ENCODE measurements at places on chromosomes 3 and 15.

- DNase-seq: no peak
Observed at GRCh38 chr3:127224118-127224517, 31.2 kb downstream of the PRR23E start.

DNA sequence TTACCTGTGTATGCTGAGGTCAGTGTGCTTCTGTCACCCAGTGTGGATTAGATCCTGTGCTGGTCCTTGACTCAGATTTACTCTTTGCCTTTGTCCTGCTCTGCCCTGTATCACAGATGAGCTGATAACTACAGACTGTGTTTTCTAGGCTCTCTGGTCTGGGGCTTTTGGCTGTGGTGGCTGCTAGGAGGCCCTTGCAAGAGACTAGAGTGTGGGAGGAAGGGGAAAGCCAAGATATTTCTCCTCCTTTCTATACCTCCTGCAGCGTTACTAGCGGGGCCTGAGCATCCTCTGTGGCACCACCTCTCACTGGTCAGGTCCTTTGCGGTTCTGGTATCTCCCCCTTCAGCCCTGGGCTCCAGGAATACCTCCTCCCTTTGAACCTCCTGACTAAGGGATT, 282.3 kb upstream of the TBC1D5 start:
- DNase-seq: no peak

DNA sequence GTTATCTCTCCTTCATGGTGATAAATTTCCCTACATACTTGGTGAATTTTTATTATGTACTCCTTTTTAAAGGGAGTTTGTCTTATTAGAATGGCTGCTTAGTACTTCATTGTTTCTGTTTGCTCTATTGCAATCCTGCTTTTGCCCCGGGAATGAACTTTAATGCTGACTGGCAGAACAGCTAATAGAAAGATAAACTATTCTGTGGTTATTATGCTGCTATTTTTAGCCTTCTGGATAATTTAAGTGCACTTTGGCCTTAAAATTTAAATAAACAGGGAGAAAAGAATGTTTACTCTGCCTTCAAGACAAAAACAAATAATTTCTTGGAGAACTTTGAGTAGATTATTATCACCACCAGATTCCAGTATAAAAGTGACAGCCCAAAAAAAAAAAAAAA, 413.8 kb upstream of the CCDC54 start:
- DNase-seq: no peak

DNA sequence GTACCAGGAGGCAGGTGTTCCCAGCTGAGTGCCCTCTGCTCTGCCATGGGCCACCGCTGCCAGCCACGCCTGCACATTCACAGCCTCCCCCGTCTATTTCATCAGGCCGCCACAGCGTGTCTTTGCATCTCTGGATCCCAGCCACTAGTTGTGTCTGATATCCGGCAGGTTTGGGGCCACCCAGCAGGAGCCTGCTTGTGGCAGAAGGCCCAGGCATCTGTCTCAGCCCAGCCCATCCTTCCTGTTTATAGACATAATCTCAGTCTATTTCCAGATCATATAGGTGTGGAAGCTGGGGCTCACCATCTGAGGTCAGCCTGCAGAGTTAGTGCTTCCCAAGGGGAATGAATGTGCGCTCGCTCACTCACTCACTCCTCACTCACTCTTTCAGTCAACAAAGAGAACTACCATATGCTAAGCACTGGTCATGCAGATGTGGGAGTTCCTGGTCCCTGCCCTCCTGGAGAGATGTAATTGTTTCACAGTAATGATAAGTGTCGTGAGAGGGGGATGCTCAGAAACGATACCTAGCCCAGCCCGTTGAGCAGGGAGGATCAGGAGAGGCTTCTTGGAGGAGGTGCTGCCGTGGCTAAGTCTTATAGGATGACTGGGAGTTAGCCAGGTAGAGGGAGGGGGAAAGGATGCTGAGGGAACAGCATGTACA, 60.6 kb downstream of the FGD5 start:
- no peak for DNase-seq

GRCh38 chr3:101271728-101272127, 48.6 kb downstream of the IMPG2 start:
- no peak for DNase-seq

DNA sequence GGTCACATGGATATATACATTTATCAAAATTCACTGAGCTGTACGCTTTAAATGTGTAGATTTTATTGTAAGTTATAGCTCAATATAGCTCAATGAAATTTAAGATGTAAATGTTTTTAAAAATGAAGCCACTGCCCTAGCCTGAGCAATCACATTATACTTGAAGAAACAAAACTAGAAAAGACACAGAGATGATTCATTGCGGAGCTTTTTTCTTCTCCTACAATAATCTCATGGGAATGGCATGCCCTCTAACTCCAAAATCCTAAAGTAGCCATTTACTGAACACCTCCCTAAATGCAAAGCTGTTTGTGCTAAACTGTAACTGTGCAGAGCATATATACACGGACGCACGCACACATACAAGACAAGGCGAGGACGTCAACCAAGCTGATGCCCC, 84.2 kb downstream of the MYO9A start:
- DNase-seq: no peak

DNA sequence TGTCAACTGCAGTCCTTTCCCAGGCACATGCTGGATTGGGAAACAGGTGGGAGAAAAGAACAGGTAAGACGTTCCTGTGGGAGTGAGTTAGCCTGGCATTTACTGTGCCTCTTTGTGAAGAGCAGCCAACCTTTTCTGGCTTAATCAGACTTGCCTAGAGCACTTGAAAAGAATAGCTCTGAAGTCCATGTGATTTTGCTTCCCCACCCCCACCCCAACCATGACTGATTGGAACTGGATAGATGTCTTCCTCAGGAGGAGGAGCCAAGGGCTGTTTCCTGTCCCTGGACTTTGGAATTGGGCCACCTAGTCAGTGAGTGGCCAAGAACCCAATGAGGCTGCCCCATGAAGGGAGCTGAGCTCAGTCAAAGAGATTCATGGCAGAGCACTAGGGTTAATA, 4.7 kb upstream of the TMEM41A start:
- DNase-seq: no peak

DNA sequence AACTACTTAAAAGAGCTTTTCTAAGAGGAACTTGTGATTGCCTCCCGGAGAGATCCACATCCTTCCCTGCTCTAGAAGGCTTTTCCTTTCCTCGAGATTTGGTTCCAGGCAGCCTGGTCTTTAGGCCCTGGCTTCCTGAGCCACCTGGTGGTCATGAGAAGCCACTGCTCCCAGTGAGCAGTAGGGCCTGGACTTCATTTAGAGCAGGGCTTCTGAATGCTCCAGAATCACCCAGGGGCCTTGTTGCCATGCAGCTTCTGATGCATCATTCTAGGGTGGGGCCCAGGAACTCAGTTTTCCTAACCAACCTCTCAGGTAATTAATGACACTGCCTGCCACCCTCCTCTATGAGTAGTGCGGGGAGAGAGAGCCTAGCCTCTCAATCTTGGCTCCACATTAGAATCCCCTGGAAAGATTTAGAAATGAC, 29.6 kb downstream of the PSMD6 start:
- DNase-seq: peak; percentile 79

- no peak for DNase-seq
Observed at GRCh38 chr3:152198665-152199064, 70.1 kb upstream of the MBNL1 start.

GRCh38 chr3:156044634-156044975, 75.8 kb upstream of the KCNAB1 start:
- no peak for DNase-seq

DNA sequence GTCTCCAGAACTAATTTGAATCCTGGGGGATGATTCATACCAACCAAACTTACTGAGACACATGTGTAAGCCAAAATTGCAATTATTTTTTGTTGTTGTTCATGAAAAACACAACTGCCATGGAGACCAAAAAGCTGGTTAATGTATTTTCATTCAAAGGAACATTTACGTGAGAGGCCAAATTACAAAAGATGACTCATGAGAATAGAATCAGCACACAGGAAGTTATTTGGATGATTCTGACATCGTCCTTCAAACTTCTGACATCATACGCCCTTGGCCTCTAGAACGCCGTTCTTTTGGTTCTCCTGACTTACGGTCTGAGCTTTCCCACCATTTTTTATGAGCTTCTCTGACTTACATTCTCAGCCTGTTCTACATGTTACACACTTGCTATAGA, 3.0 kb upstream of the ZNF280D start:
- DNase-seq: no peak

DNA sequence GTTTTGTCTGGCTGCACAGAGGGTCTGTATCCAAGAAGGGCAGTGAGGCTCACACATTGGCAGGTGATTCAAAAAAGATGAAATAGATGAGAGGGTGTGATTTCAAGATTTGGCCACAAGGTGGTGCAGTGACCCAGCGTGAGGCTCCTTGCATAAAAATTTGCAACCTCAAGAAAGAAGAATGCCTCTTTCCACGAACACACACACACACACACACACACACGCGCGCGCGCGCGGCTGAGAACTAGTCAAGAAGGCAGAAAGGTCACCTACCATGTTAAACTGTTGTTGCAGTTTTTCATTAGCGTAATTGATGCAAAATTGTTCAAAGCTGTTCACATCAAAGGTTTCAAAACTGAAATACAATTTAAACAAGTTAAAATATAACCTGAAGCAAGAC, 39.2 kb downstream of the MYO5C start:
- peak; percentile 84 for DNase-seq

DNA sequence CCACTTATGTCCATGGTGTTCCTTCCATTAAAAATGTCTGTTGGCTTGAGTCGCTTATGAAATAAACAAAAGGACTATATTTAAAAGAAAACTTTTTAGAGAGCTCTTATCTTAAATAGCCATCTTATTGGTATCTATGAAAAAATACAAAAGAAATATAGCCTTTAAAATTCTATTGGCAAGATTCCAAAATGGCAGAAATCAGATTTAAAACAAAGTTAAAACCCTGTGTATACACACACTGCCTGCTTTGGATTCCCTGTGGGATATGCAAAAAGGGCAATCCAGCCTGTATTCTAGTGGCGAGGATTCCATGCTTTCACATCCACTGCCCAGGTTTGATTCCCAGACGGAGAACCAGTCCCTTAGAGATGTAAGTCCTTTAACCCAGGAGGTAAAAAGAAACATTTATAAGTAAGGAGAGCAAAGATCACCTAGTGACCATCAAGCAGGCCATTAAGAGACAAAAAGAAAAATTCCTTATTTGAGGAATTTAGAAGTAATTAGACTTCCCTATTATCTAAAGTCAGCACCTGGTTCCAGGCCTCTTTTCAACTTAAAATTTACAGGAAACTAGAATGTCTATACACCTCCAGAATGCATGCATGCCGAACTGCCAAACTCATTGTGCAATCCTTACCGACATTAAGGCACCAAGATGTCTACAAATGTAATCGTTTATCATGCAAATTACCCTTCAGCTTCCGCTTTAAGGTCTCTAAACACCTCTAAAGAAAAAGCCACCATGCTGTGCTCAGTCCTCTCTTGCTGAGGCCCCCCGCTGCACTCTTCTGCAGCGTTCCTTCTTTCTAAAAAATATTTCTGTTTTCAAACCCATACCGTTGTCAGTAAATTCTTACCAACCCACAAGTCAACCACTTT, 69.6 kb upstream of the STRIT1 start:
- DNase-seq: no peak

DNA sequence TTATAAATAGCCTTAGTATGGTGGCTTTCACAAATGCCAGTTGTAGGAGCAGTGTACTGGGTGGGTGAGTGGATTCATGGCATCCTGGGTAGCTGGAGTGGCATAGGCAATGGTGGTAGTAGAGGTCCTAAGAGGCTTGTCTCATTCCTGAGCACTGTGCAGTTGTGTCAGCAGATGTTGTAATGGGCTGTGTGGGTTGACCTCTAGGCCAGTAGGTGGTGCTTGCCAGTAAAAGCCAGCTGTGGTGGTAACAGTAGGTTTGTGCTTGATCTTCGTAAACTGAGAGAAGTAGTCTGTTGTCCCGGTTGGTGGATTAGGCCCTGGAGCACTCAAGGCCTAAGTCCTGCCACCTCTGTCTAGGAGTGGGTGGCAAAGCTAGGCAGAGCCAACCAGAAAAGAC, 149.7 kb upstream of the SUCLG2 start:
- DNase-seq: no peak

DNA sequence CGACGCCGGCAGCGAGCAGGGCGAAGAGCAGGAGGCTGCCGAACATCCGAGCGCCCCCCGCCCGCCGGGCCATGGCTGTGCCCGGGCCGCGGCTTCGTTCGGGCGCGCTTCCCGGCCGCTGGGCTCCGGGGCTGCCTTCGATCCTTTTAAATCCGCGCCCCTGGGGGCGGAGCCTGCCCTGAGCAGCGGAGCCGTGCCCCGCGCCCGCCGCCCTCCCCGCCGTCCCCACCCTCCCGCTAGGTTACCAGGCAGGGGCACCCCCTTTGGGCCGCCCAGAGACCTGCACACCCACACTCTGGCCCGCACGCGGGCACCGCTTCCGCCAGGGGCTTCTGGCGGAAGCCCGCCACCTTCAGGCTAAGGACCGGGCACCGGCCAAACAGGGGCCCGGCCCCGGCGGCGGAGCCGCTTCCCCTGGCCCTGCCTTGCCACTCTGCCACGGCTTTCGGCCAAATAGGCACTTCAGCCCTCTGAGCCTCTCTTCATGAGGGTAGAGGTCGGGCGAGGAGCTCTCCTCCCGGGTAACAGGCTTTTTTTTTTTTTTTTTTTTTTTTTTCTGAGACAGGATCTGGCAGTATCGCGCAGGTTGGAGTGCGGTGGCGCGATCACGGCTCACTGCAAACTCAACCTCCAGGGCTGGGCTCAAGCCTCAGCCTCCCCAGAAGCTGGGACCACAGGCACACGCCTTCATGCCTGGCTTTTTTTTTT, at the start of gene NMB:
NMB (minus strand) TSS at position 120 of the 708 bp plus-strand sequence; CDS start at position 73, 47 bp downstream.
- peak; percentile 84 for DNase-seq

DNA sequence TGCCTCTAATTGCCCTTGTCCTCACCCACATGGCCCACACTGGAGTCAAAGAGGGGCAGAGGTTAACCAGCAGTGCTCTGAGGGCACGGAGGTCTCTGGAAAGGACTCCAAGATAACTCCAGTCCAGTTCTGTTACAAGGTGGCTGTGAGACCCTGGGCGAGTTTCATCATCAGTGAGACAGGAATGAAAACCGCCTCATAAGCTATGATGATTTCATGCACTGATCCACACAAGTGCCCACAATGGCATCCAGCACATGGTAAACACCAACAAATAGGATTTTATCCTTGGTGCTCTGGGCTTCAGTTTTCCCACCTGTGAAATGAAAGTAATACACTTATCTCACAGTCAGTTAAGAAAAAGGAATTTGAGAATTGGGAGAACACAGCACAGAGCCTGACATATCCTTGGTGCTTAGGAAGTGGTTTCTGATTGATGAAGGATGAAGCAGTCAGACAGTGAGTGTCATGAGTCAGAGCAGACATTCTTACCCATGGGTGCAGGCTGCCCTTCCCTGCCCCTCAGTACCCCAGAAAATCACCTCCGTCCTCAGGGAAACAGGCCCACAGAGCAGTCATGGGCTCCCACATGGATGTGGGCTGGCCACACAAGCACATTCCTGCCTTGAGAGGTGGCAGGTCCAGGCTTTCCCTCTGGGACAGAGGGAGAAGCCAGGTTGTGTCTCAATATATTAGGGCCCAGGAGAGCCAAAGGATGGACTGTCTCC, 48.4 kb downstream of the DAPK2 start:
- no peak for DNase-seq

- no peak for DNase-seq
Observed at GRCh38 chr15:93144463-93145236, 55.6 kb upstream of the RGMA start.

All from aorta (tissue), 5 donors.